LHCN-M2 (cell line): ENCODE measurements at places on chromosomes 6 and 20. TPM values are rescaled to one million over a fixed set of nuclear protein-coding genes. Genes with fewer than 3 reads are reported as not detected.
A peak's percentile ranks its signal among the peaks of the same experiment; 100 is the strongest.

- no peak for DNase-seq
These were observed 88.1 kb upstream of the IYD start for GRCh38 chr6:150280703-150281102.

DNA sequence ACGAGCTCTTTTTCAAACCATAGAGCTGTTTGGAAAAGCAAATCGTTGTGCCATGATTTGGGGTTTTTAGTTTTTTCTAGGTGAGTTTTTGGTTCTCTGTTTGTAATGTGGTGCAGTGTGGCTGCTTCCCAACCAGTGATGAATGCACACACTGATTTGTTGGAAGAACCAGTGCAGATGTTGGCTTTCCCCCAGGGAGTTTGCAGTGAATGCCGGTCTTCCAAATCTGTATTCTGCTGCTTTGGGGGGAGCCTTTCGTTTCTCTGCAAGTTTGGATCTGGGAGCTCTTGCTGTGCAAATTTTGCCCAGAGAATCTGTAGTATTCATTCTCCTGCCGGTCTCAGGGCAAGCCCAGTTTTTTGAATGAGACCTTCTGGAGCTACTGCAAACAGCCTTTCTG is 14.5 kb downstream of the HECA start:
- no peak for DNase-seq

DNA sequence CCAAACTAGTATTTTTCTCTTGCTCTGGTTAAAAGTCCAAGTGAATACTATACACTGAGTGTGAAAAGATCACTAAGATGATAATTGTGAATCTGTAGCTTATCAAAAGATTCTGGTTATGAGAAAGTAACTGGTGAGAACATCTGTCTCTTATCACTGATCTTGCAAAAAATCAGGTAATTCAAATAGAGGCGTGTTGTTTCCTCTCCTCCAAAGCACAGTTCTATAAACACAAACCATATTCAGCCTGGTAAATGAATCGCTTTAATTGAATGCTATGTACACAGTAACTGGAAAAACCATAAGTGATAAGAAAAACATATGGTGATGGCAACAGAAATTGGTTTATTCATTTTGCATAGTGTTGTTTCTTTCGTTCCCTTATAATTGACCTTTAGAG is 161.0 kb downstream of the RALGAPA2 start:
- DNase-seq: no peak

GRCh38 chr6:73043446-73043845 is 181.8 kb downstream of the KHDC1L start:
- no peak for DNase-seq

GRCh38 chr6:144497650-144498049 is 212.5 kb downstream of the UTRN start:
- no peak for DNase-seq

GRCh38 chr6:103011605-103012004 is 1618.1 kb downstream of the GRIK2 start:
- DNase-seq: no peak

- peak; percentile 21 for DNase-seq
These were observed 51.3 kb upstream of the FOXC1 start for GRCh38 chr6:1558388-1558787.

ADNP gene
- total RNA-seq: 18.6 and 25.5 TPM in 2 replicates

DNA sequence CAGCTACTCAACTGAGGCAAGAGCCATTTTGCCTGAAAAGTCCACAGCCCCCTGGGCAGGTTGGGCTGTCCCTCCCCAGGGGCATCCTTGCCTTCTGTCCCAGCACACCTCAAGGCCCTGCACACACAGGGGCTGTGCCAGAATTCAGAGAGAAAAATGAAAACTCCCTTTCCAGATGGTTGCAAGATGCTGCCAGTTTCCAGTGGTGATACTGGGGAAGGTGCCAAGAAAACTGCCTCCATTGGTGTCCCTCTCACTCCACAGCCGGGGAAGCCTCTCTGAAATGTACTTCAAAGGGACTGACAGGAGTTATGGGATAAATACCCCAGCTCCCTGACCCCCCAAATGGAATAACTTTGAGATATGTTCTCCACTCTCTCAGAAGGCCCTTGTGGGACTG is 154.2 kb upstream of the MAFB start:
- no peak for DNase-seq

- no peak for DNase-seq
These were observed 86.8 kb upstream of the SNAP25 start for GRCh38 chr20:10131732-10132345.

DNA sequence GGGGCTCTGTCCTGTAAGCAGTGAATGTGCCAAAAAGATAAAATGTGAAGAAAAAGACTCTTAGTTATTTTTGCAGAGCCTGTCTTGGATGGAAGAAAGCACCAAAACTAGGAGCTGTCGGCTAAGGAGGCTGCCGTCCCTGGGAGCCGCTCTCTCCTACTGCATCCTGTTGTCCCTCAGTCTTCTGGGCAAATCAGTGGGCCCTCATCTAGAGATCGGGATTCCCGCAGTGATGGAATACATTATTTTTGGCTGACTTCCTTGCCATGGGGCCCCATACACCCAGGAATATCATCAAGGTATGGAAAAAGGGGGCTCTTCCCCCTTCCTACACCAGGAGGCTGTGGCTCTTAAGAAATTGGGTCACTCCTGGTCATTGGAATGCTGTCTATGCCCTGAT is 3.2 kb downstream of the TTLL2 start:
- no peak for DNase-seq

- no peak for DNase-seq
These were observed 104.4 kb downstream of the SYNE1 start for GRCh38 chr6:152532556-152533422.

GRCh38 chr6:136117081-136117480 is 133.0 kb downstream of the MTFR2 start:
- DNase-seq: no peak

TRIM40 gene
- not detected in 2 replicates for total RNA-seq

DNA sequence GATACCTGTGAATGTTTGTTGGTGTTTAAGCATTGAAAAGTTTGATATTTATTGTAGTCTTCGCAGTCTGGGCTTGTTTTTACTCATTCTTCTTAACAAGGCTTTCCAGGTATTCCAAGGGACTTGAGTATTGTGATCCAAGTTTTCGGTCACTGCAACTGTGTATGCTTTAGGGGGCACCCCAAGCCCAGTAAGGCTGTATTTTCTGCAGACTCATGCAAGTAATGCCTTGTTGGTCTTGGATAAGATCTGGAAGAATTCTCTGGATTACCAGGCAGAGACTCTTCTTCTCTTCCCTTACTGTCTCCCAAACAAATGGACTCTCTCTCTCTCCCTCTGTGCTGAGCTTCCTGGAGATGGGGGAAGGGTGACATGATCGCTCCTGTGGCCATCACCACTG is 82.1 kb downstream of the RFPL4B start:
- peak; percentile 63 for DNase-seq

DNA sequence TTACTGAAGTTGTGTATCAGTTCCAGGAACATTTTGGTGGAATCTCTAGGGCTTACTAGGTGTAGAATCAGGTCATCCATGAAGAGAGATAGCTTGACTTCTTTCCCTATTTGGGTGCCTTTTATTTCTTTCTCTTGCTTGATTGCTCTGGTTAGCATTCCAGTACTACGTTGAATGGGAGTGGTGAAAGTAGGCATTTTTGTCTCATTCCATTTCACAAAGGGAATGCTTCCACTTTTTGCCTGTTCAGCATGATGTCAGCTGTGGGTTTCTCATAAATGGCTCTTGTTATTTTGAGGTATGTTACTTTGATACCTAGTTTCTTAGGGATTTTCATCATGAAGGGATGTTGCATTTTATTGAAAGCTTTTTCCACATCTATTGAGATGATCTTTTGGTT is 195.3 kb downstream of the MOXD1 start:
- no peak for DNase-seq

DNA sequence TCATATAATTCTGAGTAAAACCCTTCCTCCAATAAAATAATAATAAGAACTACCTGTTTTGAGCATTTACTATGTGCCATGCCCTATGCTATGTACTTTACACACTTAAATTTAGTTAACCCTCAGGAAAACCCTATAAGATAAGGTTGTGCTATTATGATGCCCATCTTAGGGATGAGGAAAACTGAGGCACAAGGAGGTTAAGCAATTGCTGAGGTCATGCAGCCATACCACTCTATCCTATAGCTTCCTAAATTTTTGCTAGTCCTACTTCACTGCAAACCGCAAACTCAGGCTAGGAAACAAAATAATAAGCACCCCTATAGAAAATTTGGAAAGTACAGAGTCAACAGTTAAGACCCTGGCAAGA is 38.9 kb upstream of the GFOD1 start:
- DNase-seq: no peak

DNA sequence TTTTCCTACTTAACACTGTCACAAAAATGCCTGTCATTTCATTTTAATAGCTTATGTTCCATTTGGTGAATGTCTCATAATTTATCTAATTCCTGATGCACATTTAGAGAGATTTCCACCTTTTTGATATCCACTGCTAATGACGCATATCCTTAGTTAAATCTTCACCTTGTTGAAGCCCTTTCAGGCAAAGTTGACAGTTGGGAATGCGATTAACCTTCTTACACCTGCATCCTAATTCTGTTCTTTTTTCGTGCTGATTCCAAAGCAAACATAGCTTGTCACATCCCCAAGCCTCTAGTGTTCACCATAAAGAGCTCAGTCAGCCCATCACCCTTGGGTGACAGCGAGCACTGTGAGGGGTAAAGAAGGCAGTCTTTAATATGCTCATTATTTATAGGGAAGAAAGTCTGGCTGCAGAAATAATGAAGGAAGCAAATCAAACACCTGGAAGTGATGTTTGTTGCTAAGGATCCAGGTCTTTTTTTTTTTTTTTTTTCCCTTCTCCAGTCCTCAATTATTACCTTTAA is 205.6 kb downstream of the DTNBP1 start:
- DNase-seq: no peak

ELOVL4 gene
- total RNA-seq: 5.5 and 7.1 TPM in 2 replicates
